ENCODE measurements at places on chromosomes 12 and 14. TPM values are rescaled to one million over a fixed set of nuclear protein-coding genes. Genes with fewer than 3 reads are reported as not detected.
A peak's percentile ranks its signal among the peaks of the same experiment; 100 is the strongest.

DNA sequence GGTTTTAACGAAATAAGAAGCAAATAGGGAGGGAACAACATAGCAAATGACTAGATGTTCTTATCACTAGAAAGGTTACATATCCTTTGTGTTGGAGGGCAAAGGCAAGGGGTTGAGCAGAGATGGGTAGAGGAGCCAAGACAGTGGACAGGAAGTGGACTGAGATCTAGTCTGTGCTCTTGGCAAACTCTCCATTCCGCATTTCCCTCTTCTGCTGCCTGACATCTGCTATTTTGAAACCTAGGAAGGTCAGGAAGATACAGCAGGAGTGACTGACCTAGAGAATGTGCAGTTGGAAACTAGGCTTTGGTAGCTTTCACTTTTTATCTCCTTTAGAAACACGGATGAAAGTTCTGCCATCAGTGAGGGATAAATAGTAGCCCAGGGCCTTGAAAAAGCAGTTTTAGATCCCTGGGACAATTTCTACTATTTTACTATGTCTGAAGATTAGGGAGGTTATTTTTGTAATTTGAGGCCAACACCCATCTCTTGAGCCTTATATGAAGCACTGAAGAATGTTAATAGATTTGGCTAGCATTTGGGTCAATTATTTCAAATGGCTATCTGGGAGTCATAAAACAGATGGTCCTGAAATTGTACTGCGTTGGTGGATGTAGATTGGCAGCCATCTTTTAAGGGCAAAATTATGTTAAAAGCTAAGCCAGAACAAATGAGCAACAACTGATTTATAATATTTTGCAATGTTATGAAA, 410.3 kb downstream of the PCNX1 start:
- no peak for DNase-seq

- DNase-seq: no peak
Observed at GRCh38 chr14:67133595-67134441, 55.4 kb upstream of the GARIN2 start.

- DNase-seq: peak; percentile 12
Observed at GRCh38 chr12:70366581-70367257, 629 bp downstream of the KCNMB4 start.

DNA sequence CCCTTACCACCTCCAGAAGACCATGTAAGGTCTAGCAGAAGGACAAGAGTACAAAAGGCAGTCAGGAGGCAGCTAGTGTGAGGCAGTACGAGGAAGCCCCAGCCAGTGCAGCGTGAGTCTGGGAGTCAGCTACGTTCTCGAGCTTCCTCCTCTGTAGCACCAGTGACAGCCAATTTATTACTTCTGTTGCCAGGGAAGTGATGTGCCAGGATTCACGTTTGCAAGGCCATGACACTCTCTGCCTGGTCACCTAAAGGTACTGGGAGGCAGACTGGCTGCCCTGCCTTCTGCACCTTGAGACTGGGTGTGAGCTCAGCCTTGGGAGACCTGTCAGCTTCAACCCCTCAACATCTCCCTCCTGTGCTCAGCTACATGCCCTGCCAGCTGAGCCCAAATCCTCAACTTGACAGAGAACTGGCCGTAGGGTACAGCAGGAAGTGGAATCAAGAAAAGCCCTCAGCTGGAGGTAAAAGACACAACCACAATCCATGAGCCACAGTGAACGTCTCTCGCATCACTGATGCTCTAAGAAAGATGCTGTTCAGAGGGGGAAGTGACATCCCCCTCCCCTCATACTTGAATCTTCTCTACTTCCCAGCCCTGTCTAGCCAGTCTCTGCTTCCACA, 182.5 kb upstream of the RGS6 start:
- no peak for DNase-seq

- DNase-seq: no peak
Observed at GRCh38 chr14:78308079-78308478, 137.9 kb downstream of the NRXN3 start.

DNA sequence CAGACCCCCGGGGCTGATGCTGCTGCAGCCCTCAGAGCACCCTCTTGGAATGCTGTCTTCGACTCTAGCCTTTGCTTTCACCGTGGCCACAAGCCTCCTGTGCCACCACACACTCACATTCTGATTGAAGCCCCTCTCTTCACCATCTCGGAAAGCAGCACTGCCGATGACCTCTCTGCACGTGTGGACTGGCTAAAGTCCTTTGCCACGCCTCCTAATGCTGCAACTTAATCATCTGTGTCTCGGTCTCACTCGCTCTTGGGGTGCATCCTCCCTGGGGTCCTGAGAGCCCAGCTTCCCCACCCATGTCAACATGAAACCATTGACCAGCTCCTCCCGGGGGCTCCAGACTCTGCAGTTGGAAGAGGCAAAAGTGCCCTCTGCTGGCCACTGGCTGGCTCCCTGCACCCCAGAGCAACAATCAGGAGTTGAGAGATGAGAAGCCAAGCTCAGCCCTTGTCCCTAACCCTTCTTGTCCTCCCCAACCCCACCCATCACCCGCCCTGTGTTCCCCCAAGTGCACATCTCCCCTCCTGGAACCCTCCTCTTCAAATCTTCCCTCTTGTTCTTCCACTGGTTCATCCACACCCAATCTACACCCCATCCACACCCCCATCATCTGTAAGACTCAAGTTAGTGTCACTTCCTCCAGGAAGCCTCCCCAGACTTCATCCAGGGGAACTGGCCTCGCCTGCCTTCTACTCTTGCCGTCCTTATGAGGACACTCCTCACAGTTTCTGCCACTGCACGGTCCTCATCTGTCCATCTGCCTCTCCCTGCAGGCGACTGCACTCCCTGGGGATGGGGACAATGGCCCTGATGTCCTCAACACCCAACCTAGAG, 23.6 kb upstream of the FAM181A start:
- no peak for DNase-seq

GRCh38 chr12:127145929-127146789, 1120.8 kb upstream of the TMEM132C start:
- DNase-seq: peak; percentile 71

- DNase-seq: no peak
Observed at GRCh38 chr12:112309797-112310196, 72.4 kb downstream of the HECTD4 start.

GRCh38 chr14:99260587-99261551, 11.1 kb downstream of the BCL11B start:
- DNase-seq: no peak

- DNase-seq: no peak
Observed at GRCh38 chr14:70884595-70885342, 22.5 kb upstream of the PCNX1 start.

DNA sequence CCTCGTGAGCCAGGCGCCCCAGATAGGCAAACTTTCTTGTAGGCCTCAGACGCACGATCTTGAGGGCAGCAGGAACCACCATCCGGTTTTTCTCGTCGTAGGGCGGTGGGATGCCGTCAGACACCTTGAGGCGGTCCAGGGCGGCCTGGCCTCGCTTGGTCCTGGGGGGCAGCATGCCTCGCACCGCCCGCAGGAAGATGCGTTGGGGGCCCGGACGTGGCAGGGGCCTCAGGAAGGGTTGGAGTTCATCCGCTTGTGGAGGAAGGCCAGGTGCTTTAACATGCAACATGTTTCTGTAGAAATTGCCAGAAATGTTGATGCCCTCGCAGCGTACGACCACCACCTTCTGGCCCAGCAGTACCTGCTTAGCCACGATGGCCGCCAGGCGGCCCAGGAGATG, 5.5 kb upstream of the TSPAN9 start:
- DNase-seq: no peak

GRCh38 chr12:125519026-125519651, 453.9 kb downstream of the AACS start:
- DNase-seq: no peak

DNA sequence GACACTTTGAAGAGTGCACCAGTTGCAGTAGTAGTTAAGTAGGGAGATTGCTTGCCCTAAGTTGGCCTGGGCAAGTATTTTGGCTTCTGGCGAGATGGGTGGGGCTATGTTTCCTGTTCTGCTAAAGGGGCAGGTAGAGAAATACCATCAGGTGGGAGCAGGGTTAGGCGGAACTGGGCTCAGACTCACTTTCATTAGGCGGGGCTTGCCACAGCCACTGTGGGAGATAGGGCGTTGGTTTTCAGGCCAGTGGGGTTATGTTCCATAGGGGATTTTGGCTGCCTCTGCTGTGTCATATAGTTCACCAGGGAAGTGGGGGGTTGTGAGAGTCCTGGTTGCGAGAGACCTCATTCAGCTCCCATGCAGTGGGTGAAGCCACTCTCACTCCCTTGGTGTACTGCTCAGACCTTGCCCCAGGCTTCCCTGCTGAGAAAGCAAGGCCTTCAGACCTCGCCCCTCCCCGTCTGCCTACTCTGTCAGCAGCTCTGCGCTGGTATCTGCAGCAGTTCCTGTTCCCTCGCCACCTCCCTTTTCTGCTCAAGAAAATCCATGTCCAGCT, 43.3 kb downstream of the AEBP2 start:
- DNase-seq: peak; percentile 3

Gene PLEKHD1
- 0.03 TPM for polyA plus RNA-seq

Gene PPP1R1A
- 17.2 TPM for polyA plus RNA-seq

Gene MFAP5
- polyA plus RNA-seq: 7.6 TPM

Gene FOXA1
- 36.0 TPM for polyA plus RNA-seq

Gene RILPL2
- 1.7 TPM for polyA plus RNA-seq

All from large intestine (tissue), 12 donors.